ENCODE measurements at places on chromosomes 11 and 22. TPM values are rescaled to one million over a fixed set of nuclear protein-coding genes. Genes with fewer than 3 reads are reported as not detected.

Gene GAS2
- total RNA-seq, result 14.5 TPM

Gene SYCE3
- not detected for total RNA-seq

DNA sequence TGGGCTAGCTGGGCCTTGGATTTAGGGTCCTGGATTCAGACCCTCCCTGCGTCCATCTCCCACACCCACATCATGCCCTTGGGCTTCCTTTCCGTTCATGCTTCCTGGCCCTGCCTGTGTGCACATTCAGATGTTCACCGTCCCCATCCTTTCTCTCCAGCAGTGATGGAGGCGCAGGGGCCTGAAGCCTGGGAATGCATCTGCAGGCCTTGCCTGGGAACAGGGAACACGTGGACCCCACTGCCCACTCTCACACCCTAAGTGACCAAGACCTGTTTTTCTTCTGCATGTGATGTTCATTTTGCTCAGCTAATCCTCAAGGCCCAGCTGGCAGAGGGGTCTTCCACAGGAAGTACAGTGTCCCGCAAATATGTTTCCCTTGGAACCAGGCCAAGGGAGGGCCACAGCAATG lies 91.6 kb upstream of the PARVA start:
- no peak for DNase-seq
- no peak overlapping the region for H3K27ac ChIP-seq
- H3K4me3 ChIP-seq, result no peak overlapping the region
- peaks cover 1% of the 10 kb centered on the region for H3K4me1 ChIP-seq
- no peaks in the 10 kb centered on the region for H3K36me3 ChIP-seq

DNA sequence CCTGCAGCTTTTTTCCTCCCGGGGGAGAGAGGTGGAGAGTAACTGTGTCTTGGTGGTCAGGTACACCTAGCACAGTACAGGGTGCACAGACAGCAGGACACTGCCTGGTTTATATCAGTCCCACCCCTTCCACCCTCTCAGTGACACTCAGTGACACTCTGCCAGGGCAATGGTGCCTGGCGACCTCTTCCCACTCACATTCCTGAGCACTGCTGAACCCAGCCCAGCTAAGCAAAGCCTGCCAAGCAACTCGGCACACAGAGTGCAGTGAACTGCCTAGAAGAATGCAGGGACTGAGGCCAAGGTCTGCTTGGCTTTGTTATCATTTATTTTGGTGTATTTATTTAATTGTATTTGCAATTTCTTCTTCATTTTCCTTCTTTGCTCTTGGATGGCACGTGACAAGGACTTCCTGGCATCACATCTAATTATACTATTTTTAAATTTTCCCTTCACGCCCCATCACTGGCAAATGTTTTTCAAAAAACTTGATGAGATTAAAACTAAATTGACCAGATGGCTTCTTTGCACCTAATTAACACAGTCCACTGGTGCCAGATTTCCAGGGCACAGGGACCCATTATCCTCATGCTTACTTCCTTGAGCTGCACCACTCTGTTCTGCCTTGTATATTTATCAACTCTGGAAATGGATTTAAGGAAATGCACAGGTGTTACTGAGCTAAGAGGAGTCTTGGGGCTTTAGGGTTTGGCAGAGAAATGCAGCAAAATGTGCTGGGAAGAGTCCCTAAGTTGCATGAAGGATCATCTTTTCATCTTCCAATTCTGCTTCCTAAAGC lies 205.6 kb downstream of the ADAMTS15 start:
- H3K36me3 ChIP-seq, result no peaks in the 10 kb centered on the region
- H3K27me3 ChIP-seq, result no peaks in the 10 kb centered on the region
- H3K4me1 ChIP-seq, result no peaks in the 10 kb centered on the region
- DNase-seq, result no peak
- no peak overlapping the region for H3K27ac ChIP-seq

Gene SHANK3
- total RNA-seq, result 6.9 TPM

- no peak overlapping the region for H3K4me3 ChIP-seq
- H3K27me3 ChIP-seq, result peaks cover 16% of the 10 kb centered on the region
- no peaks in the 10 kb centered on the region for H3K36me3 ChIP-seq
- DNase-seq, result no peak
- H3K4me1 ChIP-seq, result no peaks in the 10 kb centered on the region
- no peak overlapping the region for H3K27ac ChIP-seq
Observed at GRCh38 chr11:70252844-70253243, 17.6 kb upstream of the PPFIA1 start.

DNA sequence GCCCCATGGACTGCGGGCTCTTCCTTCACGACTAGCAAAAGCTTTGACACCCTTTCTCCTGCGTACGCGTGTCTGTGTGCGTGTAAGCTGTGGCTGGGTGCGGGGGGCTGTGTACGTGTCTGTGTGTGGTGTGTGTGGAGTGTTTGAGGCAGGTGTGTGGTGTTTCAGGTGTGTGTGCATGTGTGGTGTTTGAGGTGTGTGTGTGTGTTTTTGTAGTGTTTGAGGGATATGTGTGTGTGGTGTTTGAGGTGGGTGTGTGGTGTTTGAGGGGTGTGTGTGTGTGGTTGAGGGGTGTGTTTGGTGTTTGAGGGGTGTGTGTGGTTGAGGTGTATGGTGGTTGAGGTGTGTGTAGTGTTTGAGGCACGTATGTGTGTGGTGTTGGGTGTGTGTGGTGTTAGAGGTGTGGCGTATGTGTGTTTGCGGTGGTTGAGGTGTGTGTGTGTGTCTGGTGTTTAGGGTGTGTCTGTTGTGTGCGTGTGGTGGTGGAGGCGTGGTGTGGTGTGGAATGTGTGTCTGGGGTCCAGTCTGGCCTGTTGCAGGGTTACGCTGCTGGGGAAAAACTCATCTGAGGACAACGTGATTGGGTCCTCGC lies 687 bp upstream of the ARSA start:
- H3K36me3 ChIP-seq, result peaks cover 1% of the 10 kb centered on the region
- H3K4me3 ChIP-seq, result peak overlapping the region; percentile 86
- H3K27me3 ChIP-seq, result peaks cover 6% of the 10 kb centered on the region

DNA sequence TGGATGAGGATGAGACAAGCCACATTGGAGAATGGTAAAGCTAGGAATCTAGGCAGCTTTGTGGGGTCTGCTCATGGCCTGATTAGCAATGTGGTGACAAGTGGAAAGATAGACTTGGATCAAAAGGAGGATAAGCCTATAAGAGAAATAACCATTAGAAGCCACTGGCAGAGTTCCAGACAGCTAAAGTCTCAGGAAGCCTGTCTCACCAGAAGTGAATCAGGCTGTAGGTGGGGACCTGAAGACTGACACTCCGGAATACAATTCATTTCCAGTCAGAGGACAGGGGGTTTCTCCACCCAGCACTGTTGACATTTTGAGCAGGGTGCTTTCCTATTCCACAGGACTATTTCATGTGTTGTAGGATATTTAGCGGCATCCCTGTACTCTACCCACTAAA lies 129.7 kb downstream of the ARHGAP42 start:
- peaks cover 2% of the 10 kb centered on the region for H3K36me3 ChIP-seq
- no peaks in the 10 kb centered on the region for H3K27me3 ChIP-seq
- DNase-seq, result no peak

- H3K27me3 ChIP-seq, result peaks cover 36% of the 10 kb centered on the region
- H3K36me3 ChIP-seq, result no peaks in the 10 kb centered on the region
- DNase-seq, result no peak
- H3K4me3 ChIP-seq, result no peak overlapping the region
- H3K27ac ChIP-seq, result no peak overlapping the region
Observed at GRCh38 chr22:27138471-27138870, 481.1 kb downstream of the MIAT start.

DNA sequence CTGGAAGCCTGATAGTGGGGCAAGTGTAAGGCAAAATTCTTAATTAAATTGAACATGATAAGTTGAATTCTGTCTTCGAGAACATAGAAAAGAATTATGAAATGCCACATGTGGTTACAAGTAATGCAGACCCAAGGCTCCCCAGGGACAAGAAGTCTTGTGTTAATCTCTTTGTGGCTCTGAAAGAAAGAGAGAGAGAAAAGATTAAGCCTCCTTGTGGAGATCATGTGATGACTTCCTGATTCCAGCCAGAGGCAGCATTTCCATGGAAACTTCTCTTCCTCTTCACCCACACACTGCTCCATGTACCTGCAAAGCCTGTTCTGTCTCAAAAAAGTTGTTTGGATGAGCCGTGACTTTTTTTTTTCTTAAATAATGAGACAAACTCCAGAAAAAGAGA lies 1.9 kb upstream of the TYR start:
- H3K27ac ChIP-seq, result no peak overlapping the region
- no peaks in the 10 kb centered on the region for H3K27me3 ChIP-seq
- H3K4me1 ChIP-seq, result no peaks in the 10 kb centered on the region
- no peaks in the 10 kb centered on the region for H3K36me3 ChIP-seq
- H3K4me3 ChIP-seq, result no peak overlapping the region
- no peak for DNase-seq

- H3K4me1 ChIP-seq, result no peaks in the 10 kb centered on the region
- no peak overlapping the region for H3K4me3 ChIP-seq
- H3K36me3 ChIP-seq, result no peaks in the 10 kb centered on the region
- no peak for DNase-seq
Observed at GRCh38 chr11:75691804-75692203, 23.0 kb upstream of the MAP6 start.

GRCh38 chr11:57547854-57548377 lies 10.5 kb downstream of the SMTNL1 start:
- peaks cover 3% of the 10 kb centered on the region for H3K27me3 ChIP-seq
- DNase-seq, result no peak
- peaks cover 5% of the 10 kb centered on the region for H3K36me3 ChIP-seq
- peaks cover 2% of the 10 kb centered on the region for H3K4me1 ChIP-seq

Data from progenitor cell of endocrine pancreas (in vitro differentiated cells).